Naive thymus-derived CD8-positive, alpha-beta T cell (primary cell): ENCODE measurements at places on chromosomes 3 and 15. TPM values are rescaled to one million over a fixed set of nuclear protein-coding genes. Genes with fewer than 3 reads are reported as not detected.
A peak's percentile ranks its signal among the peaks of the same experiment; 100 is the strongest.

PPP1R14D gene
- not detected for polyA plus RNA-seq

GRCh38 chr3:55194376-55194775 is 266.5 kb upstream of the LRTM1 start:
- DNase-seq: no peak

DNA sequence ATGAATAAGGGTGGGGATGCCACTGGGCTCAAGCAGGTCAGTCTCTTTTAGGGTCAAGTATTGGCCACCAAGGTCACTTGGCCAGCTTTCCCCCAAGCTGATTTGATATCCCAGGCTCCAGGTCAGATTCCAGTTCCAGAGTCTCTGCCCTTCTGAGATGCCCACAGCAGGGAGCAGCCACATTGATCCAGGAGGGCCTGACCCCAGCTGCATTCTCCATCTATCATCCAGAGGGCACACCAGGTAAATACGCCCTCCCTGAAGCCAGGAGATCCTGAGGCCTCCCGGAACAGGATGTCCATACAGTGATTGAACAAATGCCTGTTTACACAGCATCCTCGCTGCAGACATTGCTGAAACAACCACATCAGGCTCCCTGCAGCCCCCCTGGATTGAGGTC is 264.6 kb upstream of the TLE3 start:
- DNase-seq: no peak

GRCh38 chr3:167148136-167148535 is 232.0 kb downstream of the ZBBX start:
- DNase-seq: no peak

CISH gene
- polyA plus RNA-seq: 16.3 TPM

CAPN7 gene
- polyA plus RNA-seq: 21.4 TPM

- no peak for DNase-seq
These were observed 10.0 kb upstream of the HCLS1 start for GRCh38 chr3:121670676-121671075.

DNA sequence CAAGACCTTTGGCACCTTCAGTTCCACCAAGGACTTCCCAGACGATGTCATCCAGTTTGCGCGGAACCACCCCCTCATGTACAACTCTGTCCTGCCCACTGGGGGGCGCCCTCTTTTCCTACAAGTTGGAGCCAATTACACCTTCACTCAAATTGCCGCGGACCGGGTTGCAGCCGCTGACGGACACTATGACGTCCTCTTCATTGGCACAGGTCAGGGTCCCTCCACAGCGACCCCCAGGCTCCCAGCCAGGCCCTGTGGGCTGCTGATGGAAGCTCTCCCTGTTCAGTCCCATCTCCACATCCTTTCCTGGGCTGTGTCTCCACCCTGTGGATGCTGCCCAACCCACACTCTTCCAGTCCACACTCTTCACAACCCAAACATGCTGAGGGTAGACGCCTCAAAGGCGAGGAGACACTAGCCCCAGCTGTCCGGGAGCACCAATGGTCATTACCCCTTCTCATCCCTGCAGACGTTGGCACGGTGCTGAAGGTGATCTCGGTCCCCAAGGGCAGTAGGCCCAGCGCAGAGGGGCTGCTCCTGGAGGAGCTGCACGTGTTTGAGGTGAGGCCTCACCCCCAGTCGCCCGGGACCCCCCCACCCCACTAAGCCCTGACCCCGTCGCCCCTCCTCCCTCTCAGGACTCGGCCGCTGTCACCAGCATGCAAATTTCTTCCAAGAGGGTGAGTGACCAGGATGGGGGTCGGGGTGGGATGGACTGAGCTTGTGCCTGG is 4.3 kb upstream of the LSMEM2 start:
- peak; percentile 70 for DNase-seq

GRCh38 chr15:91956026-91956723 is 102.7 kb downstream of the SLCO3A1 start:
- no peak for DNase-seq

GOLGA6L25 gene
- polyA plus RNA-seq: not detected

DNA sequence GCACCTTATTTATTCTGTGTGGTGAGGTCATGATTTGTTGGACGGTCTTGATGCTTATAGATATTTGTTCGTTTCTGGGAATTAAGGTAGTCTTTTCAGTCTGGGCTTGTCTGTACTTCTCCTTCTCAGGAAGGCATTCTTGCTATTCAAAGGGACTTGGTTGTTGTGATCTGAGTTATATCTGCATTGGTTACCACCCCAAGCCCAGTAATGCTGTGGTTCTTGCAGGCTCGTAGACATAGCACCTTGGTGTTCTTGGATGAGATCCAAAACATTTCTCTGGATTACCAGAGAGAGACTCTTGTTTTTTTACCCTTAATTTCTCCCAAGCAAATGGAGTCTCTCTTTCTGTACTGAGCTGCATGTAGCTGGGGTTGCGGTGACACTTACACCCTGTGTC is 128.0 kb upstream of the CBLB start:
- no peak for DNase-seq

- DNase-seq: no peak
These were observed 225.8 kb upstream of the ICE2 start for GRCh38 chr15:60704717-60705116.

LSM3 gene
- polyA plus RNA-seq: 26.5 TPM

- no peak for DNase-seq
These were observed 325.2 kb upstream of the NR2E3 start for GRCh38 chr15:71485094-71485693.

CHRM5 gene
- polyA plus RNA-seq: not detected
